ENCODE measurements at places on chromosomes 6 and 20.

DNA sequence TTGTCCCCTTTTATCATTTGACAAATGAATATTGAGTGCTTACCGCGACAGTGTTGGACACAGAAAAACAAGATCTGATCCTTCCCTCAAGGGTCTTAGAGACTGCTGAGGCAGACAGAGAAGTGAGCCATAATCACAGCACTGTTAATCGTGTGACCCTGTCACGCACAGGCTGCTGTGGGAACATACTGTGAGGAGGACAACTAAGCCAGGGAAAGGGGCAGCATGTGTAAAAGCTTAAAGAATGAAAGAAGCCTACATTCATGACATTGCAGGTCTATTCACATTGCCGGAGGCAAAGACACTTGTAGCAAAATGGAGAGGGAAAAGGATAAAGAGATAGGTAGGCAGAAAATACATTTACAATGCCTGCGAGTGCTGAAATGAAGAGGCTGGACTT, 32.7 kb downstream of the TRDN start:
- no peak for DNase-seq

GRCh38 chr20:56111961-56112730, 106.8 kb upstream of the CBLN4 start:
- DNase-seq = no peak

DNA sequence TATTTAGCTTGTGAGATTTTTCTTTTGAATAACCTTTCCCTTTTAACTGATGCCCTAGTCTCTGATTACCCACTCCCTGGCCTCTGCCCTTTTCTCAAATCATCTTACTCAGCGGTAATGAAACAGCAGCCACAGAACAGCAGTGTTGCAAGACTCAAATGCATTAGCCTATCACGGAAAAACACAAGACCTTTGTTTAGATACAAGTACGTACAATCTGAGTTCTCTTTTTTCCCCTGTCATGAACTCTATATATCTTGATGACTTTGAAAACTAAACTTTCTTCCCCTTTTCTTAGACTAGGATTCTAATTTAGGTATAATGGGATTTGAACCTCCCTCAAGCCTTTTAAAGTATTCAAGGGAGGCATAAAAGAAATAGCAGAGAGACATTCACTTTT, 1034.9 kb downstream of the EYS start:
- DNase-seq = no peak

DNA sequence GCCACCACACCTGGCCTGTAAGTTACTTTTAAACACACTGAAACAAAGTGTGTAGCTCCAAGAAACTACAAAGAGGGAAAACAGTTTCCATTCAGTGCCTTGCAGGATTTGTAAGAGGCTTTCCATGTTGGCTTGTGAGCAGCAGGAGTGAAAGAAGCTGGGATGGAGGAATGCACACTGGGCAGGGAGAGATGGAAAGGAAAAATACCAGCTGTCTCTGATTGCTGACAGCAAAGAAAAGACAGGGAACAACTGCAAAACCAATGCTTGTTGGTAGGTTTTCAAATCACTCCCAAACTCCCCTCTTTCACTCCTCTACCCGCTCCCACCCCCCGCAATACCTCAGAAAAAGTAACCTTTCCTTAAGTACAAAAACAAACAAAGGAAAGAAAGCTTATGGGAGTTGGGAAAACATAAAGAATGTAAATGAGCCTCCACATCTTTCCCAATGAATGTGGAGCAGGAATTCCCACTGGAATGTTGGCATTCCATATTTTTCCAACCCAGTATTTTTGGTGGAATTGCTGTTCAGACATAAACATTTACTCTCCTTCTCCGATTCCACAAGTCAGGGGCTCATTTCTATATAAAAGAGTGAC, 166.1 kb downstream of the THBS2 start:
- no peak for DNase-seq

DNA sequence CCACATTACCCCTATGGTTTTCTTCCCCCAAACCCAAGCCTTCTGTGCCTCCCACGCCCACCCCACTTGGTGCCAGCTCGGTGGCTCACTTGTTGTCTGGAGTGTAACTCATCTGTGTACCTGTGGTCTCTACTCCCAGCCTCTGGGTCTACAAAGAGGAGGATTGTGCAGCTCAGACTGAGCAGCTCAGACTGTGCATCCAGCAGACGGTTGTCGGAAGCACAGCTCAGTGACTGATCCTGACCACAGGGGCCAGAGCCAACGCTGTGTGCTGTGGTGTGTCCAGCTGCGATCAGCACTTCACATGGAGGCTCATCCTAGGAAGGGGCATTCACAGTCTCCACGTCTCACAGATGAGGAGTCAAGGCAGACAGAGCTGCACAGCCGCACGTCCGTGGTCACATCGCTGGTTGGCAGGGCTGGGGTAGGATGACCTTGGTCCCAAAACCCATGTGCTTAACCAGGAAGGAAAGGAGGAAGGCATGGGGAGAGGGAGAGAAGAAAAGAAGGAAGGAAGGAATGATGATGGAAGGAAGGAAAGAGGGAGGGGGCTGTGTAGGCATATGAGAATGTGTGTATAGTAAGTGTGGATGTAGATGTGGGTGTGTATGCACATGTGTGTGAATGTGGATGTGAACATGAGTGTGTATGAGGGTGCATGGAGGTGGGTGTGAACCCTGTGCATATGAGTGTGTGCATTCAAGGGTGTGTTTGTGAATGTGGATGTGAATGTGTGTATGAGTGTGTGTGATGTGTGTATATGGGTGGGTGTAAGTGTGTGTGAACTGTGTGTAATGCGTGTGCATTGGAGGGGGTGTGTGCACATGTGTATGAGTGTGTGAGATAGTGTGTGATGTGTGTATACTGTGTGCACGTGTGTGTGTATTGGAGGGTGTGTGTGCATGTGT, 28.2 kb upstream of the STX16 start:
- DNase-seq = no peak

- DNase-seq = peak; percentile 75
Observed at GRCh38 chr6:29964887-29965562, 22.7 kb downstream of the HLA-A start.
